Mesenteric fat pad (tissue), 1 donor: ENCODE measurements at places on chromosomes 12 and 14. TPM values are rescaled to one million over a fixed set of nuclear protein-coding genes. Genes with fewer than 3 reads are reported as not detected.
A peak's percentile ranks its signal among the peaks of the same experiment; 100 is the strongest.

- DNase-seq = no peak
Measured at GRCh38 chr14:70713096-70713495, 71.4 kb downstream of the TTC9 start.

DNA sequence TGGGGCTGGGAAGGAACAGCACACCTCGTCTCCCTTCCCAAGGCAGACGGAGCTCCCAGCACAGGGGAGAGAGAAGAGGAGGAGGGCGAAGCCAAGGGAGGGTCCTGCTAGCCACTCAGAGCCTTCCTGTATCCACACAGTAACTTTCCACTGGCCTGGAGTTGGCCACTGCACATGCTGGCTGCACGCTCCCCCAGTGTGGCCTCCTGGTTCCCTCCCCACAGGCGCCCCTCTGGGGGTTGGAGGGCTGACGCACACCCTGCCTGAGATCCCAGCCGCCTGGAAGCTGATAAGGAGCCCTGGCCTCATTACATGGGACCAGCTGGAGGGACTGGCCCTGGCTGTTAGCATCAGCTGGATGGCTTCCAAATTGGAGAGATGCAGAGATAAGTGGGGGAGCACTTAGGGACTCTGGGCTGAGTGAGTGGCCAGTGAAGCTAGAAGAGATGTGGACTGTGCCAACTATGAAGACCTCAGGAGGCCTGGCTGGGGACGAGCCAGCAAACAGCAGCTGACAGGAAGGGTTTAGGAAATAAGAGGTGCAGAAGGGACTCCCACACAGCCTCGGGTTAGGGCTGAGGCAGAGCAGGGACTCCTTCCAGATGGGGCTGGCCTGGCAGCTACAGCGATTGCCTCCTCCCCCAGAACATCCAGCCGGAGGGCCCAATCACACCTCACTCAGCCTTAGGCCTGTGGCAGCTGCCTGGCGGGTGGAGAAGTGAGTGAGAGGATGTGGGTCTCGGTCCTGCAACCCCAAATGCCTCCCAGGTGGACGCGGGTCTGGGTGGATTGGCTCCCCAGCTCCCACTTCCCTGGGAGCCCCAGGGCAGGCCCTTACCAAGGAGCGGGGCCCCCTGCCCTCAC is 26.3 kb upstream of the BCDIN3D start:
- DNase-seq = peak; percentile 92

GRCh38 chr14:88607829-88608228 is 45.0 kb downstream of the ZC3H14 start:
- DNase-seq = no peak

Gene VWF
- total RNA-seq = 733 TPM

Gene FITM1
- 0.58 TPM for total RNA-seq
